AG04450 (cell line): ENCODE measurements at places on chromosomes 3 and 15.

GRCh38 chr3:53159156-53160060 lies 1.6 kb upstream of the PRKCD start:
- DNase-seq: no peak

- no peak for DNase-seq
Observed at GRCh38 chr15:43007551-43007950, 87.0 kb upstream of the TTBK2 start.

- no peak for DNase-seq
Observed at GRCh38 chr3:132900481-132900880, 137.7 kb upstream of the TMEM108 start.

DNA sequence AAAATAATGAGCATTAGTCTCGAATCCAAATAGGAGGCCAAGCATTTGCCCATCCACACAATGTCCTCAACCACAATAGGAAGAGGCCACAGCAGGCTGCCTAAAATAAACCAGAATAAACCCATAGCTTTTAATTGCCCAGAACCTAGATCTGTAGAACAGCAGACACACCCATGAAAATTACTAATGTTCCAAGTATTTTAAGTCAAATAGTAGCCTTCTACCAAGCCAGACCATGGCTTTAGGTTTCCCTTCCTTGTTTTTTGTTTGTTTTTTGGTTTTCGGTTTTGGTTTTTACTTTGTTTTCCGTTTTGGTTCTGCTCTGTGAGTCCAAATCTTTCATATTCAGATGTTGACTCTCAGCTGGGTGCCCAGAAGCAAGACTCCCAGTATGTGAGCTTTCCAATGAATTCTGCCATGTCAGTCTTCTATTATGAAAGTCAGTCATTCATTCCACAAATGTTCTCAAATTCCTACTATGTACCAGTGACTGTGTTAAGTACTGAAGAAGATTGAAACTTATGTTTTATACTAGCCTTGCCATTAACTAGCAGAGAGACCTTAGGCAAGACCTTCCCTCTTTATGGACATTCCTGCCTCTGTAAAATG lies 57.8 kb upstream of the BOC start:
- DNase-seq: no peak

- no peak for DNase-seq
Observed at GRCh38 chr15:46644501-46645481, 1010.0 kb downstream of the SQOR start.

GRCh38 chr3:45967724-45968123 lies 24.5 kb downstream of the CXCR6 start:
- no peak for DNase-seq

DNA sequence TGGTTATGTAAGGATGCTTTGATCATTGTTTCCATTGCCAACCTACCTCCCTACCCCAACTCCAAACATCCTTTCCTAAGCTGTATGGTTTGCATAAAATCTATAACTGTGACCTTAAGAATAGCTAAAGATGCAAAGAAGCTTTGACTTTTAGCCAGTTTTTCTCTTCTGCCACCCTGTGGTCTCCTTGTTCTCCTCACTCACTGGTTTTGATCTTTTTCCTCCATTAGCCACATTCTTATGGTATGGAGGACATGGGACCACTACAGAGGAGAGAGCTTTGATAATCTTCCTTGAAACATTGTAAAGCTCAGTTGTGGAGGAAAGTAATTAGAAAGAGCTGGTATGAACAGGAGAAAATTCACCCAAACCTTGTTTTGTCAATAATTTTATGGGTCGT lies 115.9 kb downstream of the NEK11 start:
- no peak for DNase-seq

GRCh38 chr15:90619468-90619867 lies 89.7 kb downstream of the CRTC3 start:
- no peak for DNase-seq

GRCh38 chr3:62065985-62066693 lies 307.2 kb downstream of the FEZF2 start:
- no peak for DNase-seq

- no peak for DNase-seq
Observed at GRCh38 chr15:68550498-68551295, 28.1 kb upstream of the CORO2B start.

DNA sequence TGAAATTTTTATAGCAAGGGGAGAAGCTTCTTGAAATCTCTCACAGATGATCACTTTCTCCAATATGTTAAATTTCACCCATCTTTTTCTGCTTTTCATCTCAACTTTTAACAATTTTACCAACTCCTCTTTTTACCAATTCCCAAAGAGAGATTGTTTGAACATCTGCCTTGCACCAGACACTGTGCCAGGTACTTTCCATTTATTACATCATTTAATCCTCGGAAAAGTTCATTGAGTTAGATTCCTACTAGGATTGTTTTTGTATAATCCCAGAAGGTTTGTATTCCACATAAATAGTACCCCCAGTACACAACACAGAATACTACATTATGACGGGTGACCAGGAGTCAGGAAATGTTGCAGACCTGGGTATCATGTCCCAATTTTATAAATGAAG lies 74.1 kb downstream of the ATP8B4 start:
- DNase-seq: no peak

DNA sequence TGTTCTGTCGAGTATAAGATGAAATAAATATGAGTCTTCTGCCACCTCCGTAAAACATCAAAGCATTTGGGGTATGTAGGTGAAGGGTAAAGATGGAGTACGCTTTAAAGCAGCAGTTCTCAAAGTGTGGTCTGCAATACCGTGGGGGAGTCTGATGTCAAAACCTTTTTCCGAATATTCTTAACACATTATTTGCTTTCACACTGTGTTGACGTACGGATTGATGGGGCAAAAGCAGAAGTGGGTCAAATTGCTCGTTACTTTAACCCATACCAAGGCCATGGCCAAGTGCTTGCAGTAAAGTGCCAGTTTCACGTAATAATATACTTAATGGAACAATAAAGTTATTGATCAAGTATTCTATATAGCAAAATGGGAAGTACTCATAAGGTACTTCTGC lies 36.3 kb downstream of the PAK2 start:
- DNase-seq: no peak

- DNase-seq: no peak
Observed at GRCh38 chr15:58556541-58556940, 124.8 kb downstream of the LIPC start.

GRCh38 chr3:8736436-8736835 lies 2.8 kb downstream of the CAV3 start:
- DNase-seq: no peak

- no peak for DNase-seq
Observed at GRCh38 chr3:136332302-136332701, 82.2 kb downstream of the PCCB start.

GRCh38 chr15:89402518-89402805 lies 67.8 kb upstream of the POLG start:
- DNase-seq: no peak

- DNase-seq: no peak
Observed at GRCh38 chr3:66418475-66418931, 82.3 kb downstream of the LRIG1 start.
